Left ventricle myocardium inferior (tissue), 1 donor: ENCODE measurements at places on chromosomes 6 and 20. TPM values are rescaled to one million over a fixed set of nuclear protein-coding genes. Genes with fewer than 3 reads are reported as not detected.
A peak's percentile ranks its signal among the peaks of the same experiment; 100 is the strongest.

DNA sequence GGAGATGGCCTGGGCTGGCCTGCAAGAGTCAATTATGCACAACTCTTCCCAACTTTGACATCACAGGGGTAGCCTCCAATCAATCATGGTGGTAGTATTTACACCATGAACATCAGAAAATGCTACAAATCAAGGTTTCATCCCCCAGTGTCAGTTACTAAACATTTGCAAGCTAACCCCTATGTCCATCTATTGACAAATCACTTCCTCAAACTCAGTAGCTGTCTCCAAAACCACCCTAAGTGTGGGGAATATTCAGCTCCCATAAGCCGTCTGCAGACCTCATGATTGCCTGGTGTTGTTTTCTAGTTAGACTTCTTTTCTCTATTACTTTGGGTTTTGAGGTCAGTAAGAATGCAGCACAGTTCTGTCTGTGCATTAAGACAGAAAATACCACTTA lies 200.8 kb upstream of the RIN2 start:
- DNase-seq = no peak

The PLN gene
- 2,329 TPM for total RNA-seq

DNA sequence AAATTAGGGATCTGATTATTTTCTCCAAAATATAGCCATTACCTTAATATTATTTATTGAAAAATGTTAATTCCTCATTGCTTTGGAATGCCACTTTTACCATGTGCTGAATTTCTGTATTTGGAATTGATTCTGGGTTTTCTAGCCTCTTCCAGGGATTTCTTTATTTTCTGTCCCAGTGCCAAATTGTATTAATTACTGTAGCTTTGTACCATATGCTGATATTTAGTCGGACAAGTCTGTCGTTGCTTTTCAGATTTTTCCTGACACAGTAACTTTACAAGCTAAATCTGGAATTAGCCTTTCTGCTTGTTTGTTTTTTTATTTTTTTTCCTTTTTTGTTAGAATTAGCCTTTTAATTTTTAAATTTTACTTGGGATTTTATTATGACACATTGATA lies 10.9 kb upstream of the TMEM14B start:
- no peak for DNase-seq

GRCh38 chr20:46293084-46293483 lies 15.2 kb downstream of the CDH22 start:
- DNase-seq = no peak

The PNLDC1 gene
- 0.33 TPM for total RNA-seq

DNA sequence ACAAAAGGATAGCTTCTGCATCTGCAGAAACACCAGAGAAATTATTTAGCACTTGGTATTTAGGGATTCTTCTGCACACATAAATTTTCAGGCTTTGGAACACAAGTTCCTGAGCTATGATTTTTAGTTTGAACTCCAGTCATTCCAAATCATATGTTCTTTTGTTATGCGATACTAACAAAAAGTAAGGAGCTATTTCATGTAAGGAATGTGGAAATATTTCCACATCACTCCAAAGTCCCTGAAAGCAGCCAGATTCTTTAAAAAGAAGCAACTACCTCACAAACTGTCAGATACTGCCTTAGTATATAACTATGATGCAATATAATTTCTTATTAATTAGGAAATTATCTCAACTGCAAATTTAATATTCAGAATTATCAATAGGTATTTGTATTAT lies 106.9 kb downstream of the RNGTT start:
- DNase-seq = no peak

DNA sequence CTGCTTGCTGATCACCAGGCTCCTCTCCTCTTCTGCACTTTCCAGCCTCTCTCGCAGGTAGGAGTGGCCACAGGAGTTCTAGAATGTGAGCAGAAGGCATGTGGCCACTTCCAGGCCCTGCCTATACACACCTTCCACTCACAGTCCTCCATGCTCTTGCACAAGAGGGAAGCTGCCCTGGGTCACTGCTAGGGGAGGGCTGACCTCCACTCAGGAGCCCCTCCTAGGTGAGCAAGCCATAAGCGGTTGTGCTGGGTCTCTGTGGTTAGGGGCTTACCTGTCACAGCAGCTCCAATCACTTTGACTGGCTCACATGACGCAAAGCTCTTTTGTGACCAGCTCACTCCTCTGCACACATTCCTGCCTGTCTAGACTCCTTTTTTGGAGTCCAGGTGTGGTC lies 68.2 kb downstream of the TMEM242 start:
- DNase-seq = no peak

- DNase-seq = no peak
These were observed 39.0 kb downstream of the CAP2 start for GRCh38 chr6:17432356-17432755.

DNA sequence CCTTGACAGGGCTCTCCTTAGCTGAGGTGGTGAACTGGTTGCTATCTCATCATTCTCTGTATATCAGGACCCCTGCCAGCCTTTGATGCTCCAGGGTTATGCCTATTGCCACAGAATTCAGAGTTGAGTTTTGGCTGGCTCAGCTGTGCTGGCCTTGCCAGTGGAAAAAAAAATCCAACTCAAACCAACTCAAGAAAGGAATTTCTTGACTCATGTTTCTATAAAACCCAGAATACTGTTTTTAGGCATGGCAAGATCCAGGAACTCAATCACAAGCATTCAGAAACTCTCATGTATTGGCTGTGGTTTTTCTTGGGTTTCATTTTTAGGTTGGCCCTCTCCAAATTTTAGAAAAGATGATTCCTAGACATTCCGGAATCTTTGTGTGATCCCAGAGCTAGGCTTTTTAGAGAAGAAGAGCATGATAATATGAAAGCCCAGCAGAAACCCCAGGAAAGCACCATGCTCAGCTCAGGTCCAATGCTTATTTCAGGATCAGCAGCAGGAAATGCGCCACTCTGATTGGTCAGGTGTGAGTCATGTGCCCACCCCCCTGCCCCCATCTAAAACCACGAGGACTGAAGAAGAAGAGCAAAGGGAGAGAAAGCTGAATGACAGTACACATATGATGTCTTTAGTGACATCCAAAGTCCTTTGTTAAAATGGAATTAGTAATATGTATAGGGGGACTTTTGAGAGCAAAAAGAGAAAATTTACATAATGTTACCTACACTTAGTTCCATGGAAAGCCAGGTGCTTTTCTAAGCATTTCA lies 122.9 kb downstream of the RNF144B start:
- no peak for DNase-seq

GRCh38 chr6:105759015-105759414 lies 327.1 kb upstream of the PRDM1 start:
- no peak for DNase-seq

DNA sequence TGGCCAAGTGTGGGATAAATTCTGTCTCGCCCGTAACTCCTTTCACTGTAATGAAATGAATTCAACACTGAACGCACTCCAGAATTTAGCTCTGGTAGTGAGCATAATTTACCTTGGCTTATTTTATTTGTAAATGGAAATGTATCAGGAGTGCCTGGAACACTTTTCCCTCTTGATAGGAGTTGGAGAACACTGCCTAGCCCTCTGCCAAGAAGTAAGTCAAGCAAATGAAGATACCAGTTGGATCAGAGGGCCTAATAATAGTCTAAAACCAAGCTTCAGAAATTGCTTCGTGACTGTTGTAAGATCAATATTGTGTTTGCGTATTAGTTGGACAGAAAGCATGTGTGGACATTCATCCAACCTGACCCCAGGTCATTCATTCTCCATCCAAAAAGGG lies 64.6 kb upstream of the TPD52L1 start:
- no peak for DNase-seq

The IMPG1 gene
- total RNA-seq = not detected

GRCh38 chr6:108452711-108453195 lies 108.0 kb upstream of the FOXO3 start:
- no peak for DNase-seq

The SRMS gene
- total RNA-seq = not detected

The ECT2L gene
- total RNA-seq = 1.6 TPM

- no peak for DNase-seq
These were observed 37.1 kb downstream of the PPP1R16B start for GRCh38 chr20:38842558-38842981.

The APOM gene
- 2.4 TPM for total RNA-seq

DNA sequence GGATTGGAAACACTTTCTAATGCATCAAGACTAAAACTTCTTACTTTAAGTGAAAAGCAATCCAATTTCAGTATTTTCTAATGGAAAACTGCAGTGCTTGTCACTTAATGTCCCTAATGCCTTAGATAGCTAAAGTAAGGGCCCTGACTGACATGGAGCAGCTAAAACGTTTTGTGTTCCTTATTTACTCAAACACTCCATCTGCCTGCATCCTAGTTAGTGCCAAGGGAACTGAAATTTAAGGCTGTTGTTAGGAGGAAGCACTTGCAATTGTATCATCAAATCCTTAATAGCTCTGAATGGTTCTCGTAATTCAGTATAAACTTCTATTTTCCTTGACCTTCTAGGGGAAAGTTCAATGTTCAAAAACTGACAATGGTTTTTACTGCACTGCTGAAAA lies 127.4 kb downstream of the GJA10 start:
- DNase-seq = no peak

- DNase-seq = no peak
These were observed 297 bp downstream of the POM121L2 start for GRCh38 chr6:27311806-27312145.

The TRIM10 gene
- total RNA-seq = not detected

The CLPSL2 gene
- total RNA-seq = not detected

GRCh38 chr20:50320901-50321796 lies 130.5 kb downstream of the CEBPB start:
- DNase-seq = peak; percentile 85

GRCh38 chr20:37801921-37802320 lies 101.0 kb upstream of the VSTM2L start:
- no peak for DNase-seq

DNA sequence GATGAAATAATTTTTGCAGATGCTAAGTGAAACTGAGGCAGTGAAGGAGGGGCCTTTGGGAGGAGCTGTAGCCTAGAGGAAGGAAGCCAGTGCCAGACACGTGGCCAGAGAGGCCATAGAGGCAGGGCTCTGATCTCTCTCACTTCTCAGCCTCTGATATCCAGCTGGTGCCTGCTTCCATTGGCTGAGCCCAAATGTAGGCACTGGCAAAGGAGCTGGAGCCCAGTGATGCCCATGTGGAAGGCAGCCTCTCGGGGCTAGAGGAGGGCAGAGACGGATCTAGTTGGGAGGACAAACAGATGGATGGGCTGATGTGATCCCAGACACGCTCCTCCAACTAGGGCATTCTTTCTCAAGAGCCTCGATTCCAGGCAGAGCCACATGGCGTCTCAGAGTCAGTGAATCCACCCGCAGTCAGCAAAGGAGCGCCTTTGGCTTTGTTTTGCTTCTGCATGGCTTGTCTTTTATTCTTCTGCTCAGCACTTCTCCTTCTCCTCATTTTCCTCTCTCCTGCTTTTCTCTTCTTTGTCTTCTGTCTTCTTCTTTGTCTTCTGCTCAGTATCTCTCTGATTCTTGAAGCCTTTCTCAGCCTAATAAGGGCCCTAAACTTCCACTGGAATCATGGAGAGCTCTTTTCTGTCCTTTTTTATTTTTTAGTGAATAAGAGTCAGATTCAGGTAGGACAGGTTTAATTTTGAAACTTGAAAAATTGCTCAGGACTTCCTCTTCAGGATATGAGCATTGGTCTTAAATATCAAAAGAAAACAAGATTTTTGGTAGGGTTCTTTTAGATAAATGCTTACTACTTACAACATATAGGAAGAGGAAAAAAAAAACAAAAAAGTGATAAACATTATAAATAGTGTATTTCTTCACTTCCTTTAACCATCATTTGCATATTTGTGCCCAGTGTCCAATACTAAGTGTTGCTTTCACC lies 41.8 kb downstream of the CYP24A1 start:
- no peak for DNase-seq

The LRRC73 gene
- 1.6 TPM for total RNA-seq

DNA sequence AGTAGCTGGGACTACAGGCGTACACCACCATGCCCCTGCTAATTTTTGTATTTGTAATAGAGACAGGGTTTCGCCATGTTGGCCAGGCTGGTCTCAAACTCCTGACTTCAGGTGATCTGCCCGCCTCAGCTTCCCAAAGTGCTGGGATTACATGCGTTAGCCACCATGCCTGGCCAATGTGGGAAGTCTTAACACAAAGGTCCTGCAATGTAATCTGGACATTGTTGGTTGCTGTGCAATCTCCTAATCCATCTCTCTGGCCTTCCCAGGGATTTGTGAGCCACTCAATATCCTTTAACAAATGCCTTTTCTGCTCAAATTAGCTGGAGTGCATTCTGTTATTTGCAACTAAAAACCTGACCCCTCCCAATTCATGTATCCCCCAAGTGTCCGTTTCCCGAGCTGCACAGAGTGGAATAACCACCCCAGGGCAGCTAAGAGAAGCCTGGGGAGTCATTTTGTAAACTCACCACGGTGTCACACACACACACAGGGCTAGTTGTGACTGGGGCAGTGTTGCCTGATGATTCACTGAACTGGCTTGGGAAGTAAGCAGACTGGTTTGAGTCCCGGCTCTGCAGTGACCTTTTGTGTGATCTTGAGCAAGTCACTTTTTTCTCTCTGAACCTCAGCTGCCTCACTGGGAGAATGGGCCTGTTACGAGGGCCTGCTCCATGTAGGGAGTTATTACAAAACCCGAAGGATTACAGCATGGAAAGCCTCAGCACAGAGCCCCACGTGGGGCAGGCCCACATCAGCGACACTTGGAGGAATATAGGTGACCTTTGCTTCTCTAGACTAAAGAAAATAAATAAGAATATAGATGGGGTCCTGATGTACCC lies 152.3 kb downstream of the ZMYND8 start:
- DNase-seq = no peak

DNA sequence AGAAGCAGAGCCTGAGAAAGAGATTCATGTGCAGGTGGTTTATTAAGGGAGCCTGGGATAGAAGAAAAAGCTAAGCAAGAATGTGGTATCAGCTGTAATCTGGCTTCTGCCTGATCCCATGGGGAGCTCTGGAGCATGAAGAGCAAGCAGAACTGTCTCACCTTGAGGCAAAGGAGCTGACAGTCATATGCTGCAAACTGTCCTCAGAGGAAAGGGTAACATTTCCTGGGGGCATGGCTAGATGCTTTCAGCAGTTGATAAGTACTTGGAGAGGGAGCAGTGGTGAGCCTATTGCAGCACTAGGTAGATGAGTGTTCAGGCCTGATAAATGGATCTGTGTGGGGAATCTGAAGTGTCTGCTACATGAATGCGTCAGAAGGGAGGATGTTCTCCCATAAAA lies 621.5 kb upstream of the BTBD3 start:
- DNase-seq = no peak

DNA sequence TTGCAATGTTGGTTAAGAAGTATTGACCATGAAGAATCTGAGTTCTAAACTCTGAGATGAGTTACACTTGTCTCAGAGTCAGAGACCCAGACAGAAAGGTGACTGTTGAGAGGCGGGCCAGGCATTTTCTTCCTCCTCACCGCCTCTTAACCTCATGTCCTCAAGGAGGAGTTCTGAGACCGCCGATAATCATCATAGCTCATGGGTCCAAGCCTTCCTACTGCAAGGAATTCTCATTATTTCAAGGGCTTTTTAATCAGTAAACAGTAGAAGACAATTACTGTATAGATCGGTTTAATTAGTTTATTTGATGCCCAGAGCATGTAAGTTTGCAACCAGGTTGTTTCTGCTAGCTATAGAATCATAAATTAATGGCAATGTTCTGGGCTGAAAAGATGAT lies 382.4 kb upstream of the MMS22L start:
- no peak for DNase-seq
